ENCODE measurements at places on chromosomes 3 and 15.
A peak's percentile ranks its signal among the peaks of the same experiment; 100 is the strongest.

- DNase-seq, result no peak
Measured at GRCh38 chr3:149003653-149004305, 12.4 kb downstream of the GYG1 start.

GRCh38 chr3:95319921-95320494 lies 1257.1 kb downstream of the NSUN3 start:
- DNase-seq, result no peak

- DNase-seq, result no peak
Measured at GRCh38 chr3:161412123-161412522, 40.8 kb upstream of the SPTSSB start.

DNA sequence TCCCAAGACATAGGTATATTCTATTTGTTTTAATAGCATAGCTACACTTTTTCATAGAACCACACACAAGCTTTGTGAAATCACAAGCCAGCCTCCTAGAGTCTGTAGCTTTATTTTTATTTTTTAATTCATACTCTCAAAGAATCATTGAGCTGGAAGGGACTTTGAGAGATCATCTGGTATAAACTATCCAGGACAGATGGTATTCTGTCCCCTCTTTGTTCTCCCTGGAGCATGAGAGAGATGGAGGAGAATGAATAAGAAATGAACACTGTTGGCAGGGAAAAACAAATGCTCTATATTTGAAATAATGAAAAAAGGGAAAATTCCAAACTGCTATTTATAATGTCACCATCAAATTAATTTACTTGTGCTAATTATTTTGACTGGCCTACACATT lies 338.7 kb upstream of the IL12A start:
- no peak for DNase-seq

GRCh38 chr15:61906961-61907752 lies 153.1 kb downstream of the VPS13C start:
- DNase-seq, result no peak

DNA sequence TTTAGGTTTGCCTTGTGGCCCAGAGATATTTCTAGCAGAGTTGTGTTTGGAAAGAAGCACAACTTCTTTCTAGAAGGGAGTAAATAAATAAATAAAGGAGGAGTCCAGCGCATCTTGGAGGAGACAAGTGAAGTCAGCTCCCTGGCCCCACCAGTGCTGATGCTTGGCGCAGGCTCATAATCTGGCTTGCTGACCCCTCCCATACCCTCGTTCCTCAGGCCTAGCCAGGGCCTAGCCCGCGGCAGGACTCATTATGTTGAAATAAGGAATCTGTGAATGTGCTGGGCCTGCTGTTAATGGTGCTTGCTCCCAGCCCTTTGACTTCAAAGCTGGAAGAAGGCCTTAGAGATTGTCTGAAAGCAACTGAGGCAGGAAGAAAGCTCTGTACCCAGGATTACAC lies 3.1 kb downstream of the ZNF710 start:
- no peak for DNase-seq

DNA sequence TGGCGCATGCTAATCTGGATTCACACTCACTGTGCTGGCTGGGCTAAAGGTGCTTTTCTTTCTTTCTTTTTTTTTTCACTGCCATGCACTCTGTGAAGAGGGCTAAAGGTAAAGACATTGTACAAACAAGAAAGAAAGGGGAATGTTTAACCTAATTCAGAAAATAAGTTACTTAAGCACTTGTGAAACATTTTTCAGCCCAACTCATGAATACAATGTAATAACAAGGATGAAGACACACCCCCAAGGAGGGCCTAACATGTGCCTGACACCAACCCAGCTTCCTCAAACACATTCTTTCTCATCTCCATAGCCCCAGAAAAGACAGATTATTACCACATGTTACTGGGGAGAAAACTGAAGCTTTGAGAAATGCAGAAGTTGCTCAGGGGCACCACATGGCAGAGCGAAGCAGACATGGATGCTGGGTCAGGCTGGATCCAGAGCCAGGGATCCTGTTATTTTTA lies 5.7 kb downstream of the STIMATE start:
- no peak for DNase-seq

GRCh38 chr3:178439504-178439903 lies 96.7 kb upstream of the KCNMB2 start:
- DNase-seq, result no peak

DNA sequence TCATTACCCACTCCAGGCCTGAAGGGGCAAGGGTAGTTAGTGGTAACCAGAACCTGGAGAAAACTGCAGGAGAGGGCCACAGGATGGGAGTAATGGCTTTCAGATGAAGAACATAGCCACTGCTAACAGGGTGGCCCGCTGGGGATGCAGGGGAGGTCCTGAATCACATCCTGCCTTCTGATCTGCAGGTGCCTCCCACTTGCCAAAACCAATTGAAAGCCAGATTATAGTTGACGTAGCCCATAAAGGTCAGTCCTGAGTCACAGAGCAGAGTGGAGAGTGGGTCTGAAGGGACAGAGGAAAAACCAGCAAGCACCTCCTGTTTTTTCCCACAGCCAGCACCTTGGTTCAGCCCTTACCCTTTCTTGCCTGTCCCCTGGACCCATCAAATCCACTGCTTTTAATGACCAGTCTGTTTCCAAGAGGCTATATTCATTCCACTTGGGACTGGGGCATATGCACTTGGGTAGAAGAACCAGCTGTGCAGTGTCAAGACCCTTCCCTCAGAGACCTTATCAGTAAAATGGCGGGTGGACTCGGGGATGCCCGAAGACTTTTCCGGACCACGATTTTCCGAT lies 646 bp upstream of the SLC35G2 start:
- no peak for DNase-seq

DNA sequence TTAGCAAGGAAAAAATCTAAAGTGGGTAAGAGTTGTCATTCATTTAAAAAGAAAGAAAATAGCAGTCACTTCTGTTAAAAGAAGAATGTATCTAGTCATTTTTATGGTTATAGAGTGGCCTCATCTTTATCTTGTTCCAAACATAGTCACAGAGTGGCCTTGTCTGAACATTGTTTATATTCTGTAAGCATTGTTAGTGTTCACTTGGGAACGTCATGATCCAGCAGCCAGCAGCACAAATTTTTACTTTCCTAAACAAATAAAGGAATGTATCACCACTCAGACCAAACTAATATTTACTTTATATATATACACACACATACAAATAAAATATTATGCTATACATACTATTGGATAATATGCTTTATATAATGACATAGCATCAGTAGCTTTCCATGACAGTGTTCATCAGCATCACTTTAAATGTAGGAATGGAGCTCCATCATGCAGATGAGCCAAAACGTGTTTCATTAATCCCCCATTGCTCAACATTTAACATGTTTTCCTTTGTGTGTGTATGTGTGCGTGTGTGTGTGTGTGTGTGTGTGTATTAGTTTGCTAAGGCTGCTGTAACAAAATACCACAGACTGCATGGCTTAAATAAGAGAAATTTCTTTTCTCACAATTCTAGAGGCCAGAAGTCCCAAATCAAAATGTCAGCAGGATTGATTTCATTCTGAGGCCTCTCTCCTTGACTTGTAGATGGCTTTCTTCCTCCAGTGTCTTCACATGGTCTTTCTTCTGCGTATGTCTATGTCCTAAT lies 39.6 kb upstream of the GYG1 start:
- DNase-seq, result no peak

DNA sequence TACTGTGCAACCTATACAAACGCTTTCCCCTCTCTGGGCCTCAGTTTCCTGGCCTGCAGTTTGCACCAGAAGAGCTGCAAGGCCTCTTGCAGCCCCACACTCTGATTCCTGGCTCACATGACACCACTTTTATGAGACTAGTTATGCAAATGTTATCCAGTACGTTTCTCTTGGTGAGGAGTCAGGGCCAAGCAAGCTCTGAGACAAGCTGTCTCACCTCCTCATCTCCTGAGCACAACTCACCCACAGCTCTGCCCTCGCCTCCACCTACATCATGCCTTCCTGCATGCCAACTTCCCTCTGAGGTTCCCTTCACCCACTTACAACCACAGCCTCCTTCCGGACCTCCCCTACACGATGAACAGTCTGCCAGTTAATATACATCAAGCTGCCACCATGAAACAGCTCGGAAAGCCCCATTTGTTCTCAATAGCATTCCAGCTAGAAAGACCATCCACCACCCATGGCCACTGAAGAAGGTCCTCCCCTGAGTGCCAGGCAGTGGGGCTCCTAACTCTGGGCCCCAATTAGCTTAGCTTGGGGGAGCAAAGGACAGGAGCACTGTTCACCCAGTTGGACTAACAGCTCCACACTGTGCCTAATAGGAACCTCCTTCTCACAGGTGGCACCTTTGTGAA lies 25.0 kb downstream of the CRYGS start:
- DNase-seq, result no peak

GRCh38 chr3:53350652-53351051 lies 3.3 kb upstream of the DCP1A start:
- DNase-seq, result peak; percentile 46

- no peak for DNase-seq
Measured at GRCh38 chr3:134147411-134147810, 103.2 kb downstream of the RYK start.

DNA sequence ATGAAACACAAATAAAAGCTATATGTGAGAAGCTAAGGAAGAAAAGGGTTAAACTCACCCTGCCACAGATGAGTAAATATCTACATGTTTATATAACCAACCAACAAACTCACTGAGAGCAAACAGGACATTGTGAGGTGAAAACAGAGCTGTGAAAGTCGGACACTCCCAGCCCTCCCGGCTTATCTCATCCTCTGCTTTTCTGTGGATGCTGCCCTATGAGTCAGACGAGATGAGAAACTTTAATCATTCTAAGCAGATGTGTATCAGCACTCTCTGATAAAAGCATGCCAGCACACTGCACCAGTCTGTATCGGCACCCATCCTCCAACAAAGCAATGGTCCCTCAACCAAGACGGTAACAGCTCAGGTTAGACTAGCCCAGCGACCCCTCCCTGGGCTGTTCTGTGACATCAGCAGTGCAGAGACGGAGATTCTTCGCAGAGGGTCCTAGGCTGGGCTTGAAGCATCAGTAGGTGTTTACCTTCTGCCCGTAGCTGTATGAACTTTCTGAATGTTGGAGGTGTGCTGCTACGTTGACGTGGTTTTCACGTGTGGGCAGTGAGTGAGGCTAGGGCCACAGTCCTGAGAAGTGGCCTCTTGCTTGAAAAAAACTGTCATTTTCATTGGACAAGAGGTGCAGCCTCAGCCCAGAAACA lies 119.8 kb upstream of the ALDH1A3 start:
- no peak for DNase-seq

- DNase-seq, result no peak
Measured at GRCh38 chr3:171711461-171712170, 98.7 kb downstream of the PLD1 start.

DNA sequence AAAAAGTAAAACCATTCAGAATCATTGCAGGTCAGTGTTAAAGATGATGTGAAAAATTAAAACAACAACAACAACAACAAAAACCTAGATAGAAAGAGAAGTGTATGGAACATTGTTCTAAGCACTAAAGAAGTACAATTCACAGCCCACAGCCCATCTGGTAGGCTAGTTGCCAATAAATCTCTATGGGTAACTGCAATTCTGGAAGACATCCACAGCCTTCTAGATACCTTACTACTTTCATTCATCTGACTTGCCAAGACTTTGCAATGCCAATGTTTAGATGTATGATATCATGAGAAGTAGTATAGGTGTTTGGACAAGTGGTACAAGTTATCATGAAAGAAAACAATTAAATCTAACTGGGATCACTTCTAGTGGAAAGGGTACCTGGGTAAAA lies 198.6 kb downstream of the VGLL3 start:
- no peak for DNase-seq

DNA sequence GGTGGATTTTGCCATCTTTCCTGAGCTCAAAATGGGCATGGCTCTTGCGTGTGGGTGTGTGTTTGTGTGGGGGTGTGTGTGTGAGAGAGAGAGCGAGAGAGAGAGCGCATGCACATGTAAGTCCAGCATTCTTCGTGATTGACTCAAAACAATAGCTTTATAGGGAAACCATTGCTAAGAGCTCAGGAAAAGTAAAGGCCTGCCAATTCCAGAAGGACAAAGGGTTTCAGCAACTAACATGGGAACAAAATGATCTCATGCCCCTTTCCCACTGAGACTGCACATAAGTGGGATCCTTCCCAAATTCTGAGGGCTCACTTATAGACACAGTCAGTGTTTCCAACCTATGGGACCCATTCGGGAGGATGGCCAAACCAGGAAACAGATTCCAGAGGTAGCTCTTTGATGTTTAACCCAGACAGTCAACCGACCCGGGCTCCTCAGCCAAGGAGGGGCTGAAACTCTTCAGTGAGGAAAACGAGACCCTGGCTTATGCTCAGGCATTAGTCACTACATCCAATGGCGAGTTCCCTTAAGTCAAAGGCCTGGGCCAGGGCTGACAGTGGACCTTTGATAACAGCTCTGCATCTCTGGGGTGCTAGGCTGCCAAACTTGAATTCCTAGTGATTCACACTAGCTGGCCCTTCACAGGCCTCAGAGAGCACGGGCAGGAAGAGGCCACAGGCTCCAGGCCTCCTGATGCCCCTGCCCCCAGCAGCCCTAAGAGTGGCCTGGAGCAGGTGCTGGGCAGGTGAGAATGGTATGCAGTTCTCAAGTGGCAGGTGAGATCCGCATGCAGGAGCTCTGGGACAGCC lies 305.0 kb upstream of the C2CD4B start:
- DNase-seq, result no peak

DNA sequence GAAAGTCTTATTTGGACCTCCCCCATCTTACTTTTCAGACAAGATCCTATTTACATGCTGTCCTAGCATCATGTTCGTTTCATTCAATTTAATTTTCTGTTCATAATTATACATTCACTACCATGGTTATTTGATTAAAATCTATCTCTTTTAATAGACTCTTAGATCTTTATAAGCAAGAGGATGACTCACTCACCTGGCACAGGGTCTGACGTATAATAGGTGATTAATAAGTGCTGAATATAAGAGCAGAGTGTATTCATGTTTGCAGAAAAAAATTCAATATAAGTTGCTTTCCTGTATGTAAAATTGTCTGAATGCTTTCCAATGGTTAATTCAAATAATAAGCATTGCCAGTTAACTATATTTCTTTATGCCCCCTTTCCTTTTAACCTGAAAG lies 165.5 kb upstream of the CBLB start:
- DNase-seq, result no peak

DNA sequence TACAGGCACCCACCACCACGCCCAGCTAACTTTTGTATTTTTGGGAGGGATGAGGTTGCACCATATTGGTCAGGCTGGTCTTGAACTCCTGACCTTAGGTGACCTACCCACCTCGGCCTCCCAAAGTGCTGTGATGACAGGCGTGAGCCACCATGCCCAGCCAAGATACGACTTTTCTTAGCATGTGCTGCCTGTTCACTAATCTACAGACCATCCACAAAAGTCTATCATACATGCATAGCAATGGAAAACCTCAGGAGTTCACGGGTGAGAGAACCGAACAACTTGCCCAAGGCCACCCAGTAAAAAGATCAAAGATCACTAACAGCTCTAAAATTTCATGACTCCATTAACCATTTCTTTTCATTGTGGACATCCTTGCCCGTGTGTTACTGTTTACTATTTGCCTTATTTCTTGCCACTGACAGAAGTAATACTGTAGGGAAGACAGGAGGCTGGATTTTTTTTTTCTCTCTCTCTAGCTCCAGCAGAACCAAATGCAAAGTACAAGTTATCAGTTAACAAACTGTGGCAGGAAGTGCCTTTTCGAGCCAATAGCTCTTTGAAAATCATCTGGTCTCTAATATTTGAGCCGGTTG lies 92.3 kb downstream of the FOXP1 start:
- DNase-seq, result no peak
